Epithelial cell of prostate (primary cell): ENCODE measurements at places on chromosomes 16 and 17.

DNA sequence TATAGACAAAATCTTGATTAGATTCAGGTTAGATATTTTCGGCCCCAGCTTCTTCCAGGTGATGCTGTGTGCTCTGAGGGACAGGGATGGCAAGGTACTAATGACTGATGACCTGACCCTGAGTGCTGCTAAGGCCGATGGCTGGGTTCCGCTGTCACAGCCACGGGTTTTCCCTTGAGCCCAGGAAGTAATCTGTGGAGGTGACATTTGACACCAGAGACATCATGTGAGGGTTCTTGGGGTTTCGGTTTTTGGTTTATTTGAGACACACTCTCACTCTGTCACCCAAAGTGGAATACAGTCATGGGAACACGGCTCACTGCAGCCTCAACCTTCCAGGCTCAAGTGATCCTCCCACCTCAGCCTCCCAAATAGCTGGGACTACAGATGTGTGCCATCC is 9.8 kb downstream of the OTOP3 start:
- DNase-seq, result no peak

DNA sequence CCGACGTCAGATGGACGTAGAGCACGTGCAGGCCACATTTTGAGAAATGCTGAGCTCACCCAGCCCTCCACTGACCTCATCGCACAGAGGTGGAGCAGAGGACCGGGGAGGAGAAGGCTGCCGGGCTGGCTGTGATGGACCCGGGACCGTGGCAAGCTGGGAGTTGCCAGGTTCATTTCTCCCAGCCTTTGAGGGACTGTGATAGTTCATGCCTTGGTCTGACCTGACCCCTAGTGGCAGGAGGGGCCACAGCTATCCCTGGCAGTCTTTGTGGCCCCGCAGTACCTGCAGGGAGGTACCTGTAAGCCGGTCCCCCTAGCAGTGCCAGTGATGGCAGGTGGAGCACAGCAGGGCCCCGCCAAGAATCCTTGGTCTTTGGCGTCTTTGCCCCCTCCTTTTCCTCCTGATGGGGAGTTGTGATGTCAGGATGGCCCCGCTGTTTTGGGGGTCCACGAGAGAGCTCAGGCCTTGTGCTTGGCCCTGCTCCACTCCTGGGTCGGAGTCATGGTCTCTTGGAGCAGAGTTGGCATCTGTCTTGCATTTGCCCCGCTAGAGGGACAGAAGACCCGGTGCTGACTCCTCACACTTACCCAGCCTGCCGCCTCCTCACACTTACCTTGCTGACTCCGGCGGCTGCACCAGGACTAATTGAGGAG is 50.4 kb downstream of the OR1D5 start:
- no peak for DNase-seq

DNA sequence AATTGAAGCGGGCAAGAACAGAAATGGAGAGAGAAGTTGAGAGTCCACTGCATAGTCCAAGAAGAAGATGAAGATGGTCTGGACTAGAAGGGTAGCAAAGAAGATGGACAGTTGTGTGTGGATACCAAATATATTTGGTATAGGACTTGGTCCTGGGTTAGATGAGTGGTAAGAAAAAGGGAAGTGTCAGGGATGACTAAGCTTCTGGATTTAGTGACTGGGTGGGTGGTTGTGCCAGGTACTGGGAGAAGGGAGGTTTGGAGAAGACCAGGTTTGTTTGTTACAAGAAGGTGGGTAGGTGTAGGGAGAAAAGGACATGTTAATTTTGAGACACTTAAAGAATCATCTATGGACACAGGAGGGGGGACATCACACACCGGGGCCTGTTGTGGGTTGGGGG is 5.4 kb downstream of the VMP1 start:
- DNase-seq, result no peak

GRCh38 chr16:70656065-70656711 is 9.8 kb downstream of the IL34 start:
- no peak for DNase-seq

- DNase-seq, result no peak
These were observed 863.2 kb upstream of the GOT2 start for GRCh38 chr16:59597269-59597668.

GRCh38 chr17:66190738-66191592 is 968 bp downstream of the CEP112 start:
- no peak for DNase-seq

- no peak for DNase-seq
These were observed 811 bp upstream of the MAP2K3 start for GRCh38 chr17:21283482-21284318.

- DNase-seq, result no peak
These were observed 1.5 kb downstream of the PIEZO1 start for GRCh38 chr16:88783391-88784073.

GRCh38 chr16:83792391-83792790 is 15.4 kb upstream of the HSBP1 start:
- DNase-seq, result no peak

- DNase-seq, result no peak
These were observed 54.4 kb downstream of the SCNN1G start for GRCh38 chr16:23236983-23237382.

DNA sequence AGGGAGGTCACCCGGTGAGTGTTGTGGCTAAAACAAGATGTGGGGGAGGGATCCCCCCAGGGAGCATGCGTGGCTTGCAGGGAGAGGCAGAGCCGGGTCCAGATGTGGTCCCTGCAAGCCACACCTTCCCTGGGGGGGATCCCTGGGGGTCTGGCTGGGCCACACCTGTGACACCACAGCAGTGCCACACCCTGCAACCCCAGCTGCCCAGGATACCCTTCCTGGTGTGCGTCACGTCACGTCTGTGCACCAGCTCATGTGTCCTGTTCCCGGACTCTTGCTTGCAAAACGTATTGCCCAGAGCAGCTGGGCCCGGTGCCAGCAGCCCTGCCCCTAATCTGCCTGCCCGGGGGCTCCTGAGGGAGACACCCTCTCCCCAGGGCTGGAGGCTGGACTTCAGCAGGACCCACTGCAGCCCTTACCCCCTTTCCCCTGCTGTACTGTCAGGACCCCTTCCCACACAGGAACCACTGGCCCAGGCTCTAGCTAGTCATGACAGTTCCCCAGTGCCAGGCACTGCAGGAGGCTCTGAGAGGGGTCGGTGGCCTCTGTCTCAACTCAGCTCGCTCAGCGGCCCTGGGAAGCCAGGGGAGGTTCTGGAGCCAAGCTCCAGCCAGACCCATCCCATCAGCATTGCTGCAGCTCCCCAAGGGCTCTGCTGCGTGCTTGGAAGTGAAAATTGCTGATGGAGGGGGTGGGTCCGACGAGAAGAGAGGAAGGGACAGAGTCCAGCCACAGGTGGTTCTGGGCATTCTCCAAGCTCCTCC is 25.8 kb upstream of the ACSF3 start:
- DNase-seq, result peak; percentile 20

GRCh38 chr17:51119415-51120356 is 982 bp downstream of the SPAG9 start:
- DNase-seq, result no peak
